NCI-H146 (cell line): ENCODE measurements at places on chromosomes 6 and 20.

DNA sequence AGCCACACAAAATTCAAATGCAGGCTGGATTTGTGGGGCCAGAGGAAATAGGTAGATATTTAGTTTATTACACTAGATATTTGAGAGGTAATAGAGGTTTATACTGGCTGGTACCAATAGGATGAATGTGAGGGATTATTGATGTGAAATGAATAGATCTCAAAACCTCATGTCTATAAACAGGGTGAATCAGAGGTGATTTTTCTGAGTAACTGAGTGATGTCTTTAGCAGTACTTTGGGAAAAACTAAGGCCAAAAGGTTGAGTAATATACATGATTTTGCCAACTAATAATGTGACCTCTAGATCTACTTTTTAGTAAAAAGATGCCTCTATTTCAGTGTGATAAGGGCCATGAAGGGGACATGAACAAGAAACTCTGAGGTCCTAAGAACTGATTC is 86.8 kb downstream of the HAO1 start:
- DNase-seq: no peak

DNA sequence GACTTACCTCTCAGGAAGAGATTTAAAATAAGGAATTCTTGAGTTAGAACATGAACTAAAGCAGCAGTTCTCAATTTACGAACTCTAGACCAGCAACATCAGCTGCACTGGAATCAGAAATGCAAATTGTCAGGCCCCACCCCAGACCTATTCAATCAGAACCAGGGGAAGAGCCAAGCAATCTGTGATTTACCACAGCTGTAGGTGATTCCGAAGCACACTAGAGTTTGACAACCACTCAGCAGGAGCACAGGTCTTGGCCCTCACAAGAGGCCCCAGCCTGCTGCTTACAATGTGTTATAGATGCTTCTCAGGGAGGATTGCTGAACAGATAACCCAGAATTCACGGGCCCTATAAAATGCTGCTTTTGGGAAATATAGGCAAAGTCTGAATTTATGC is 279.2 kb downstream of the PTPRK start:
- no peak for DNase-seq

DNA sequence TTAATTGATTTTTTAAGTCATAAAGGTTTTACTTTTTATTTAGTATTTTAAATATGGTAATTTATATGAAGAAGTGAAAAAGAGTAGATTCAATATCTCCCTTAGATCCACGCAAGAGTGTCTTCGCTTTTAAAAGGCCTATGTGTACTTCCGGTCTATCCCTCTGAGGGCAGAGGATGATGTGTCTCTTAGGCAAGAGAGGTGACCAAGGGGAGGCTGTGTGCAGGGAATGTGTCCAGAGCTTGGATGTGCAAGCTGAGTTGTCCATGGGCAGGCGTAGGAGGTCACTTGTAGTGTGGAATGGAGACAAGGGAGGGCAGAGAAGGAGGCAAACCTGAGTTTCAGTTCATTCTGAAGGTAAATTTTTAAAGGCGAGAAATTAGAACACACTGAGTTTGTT is 113.9 kb downstream of the CRYBG1 start:
- DNase-seq: no peak

DNA sequence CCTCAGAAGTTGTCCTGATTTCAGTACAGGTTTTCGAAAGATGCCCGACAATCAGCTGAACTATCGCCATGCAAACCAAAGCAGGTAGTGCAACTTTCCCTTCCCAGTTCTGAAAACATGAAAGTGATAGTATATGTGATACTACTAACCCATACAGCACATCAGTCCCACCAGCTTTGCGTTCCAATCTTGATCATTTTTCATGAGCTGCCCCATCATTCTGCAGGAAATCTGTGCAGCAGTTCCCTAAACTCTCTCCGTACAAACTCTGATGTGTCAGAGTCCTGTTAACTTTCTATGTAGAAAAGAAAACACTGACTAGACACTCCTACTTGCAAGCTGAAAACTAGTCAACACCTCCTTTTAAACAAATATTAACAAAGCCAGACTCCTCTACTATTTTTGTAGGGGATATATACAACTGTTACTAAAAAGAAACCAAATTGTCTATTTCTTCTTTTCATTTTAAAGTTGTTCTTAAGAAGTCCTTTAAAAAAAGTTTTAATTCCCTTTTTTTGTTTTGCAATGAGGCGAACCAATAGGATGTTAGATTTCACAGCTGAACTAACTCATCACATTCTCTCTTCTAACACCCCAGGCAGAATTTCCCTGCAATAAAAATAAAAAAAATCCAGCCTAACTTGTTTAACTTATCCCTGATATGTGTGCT is 99.6 kb upstream of the DST start:
- no peak for DNase-seq

DNA sequence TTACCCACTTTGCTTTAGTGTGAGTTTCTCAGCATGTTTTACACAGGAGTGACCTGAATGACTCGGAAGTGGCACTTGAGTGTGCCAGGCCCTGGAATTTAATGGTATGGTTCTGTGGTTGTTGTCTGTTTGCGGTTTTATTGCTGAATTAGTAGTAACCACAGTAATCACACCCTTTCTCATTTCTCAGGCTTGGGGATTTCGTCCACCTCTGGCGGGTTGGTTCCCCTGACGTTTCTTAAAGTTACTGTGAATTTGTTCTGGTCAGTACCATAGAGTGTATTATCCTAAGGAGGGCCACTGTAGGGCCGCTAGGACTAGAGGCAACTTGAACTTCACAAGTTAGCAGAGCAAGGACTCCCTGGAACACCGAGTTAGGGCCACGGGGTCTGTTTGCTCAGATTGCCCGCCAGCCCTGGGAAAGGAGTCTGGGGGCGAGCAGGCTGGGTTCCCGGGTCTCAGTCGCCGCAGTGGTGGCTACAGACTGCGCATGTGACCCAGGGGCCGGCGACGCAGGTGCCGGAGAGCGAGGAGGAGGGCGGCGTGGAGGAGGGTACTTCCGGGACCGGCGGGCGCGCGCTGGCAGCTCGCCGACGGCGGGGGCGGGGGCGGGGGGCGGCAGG is 546 bp upstream of the KLHL32 start:
- no peak for DNase-seq

- no peak for DNase-seq
Measured at GRCh38 chr6:56047931-56048540, 172.6 kb upstream of the BMP5 start.

GRCh38 chr6:20229881-20230280 is 17.6 kb upstream of the MBOAT1 start:
- no peak for DNase-seq

- DNase-seq: no peak
Measured at GRCh38 chr6:163741342-163741741, 326.8 kb downstream of the QKI start.

GRCh38 chr6:4723383-4723782 is 52.8 kb upstream of the CDYL start:
- DNase-seq: no peak

- no peak for DNase-seq
Measured at GRCh38 chr6:11734861-11735613, 43.6 kb downstream of the ADTRP start.

DNA sequence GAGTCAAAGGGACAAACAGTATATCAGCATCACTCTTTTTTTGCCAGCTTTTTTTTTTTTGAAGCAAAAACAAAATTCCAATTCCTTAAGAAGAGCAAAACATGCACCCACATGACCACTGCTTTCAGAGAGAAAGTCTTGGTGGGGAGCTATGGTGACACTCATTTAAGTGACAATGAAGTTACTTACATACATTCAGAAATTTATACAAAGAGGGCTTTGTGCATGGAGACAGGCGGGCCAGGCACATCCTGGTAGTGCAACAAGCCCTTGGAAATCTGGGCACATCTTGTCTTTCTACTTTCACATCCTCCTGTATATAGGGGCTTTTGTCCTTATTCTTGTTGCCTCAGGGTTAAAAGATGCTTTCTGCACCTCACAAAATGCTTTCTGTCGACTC is 55.9 kb downstream of the IL22RA2 start:
- no peak for DNase-seq

DNA sequence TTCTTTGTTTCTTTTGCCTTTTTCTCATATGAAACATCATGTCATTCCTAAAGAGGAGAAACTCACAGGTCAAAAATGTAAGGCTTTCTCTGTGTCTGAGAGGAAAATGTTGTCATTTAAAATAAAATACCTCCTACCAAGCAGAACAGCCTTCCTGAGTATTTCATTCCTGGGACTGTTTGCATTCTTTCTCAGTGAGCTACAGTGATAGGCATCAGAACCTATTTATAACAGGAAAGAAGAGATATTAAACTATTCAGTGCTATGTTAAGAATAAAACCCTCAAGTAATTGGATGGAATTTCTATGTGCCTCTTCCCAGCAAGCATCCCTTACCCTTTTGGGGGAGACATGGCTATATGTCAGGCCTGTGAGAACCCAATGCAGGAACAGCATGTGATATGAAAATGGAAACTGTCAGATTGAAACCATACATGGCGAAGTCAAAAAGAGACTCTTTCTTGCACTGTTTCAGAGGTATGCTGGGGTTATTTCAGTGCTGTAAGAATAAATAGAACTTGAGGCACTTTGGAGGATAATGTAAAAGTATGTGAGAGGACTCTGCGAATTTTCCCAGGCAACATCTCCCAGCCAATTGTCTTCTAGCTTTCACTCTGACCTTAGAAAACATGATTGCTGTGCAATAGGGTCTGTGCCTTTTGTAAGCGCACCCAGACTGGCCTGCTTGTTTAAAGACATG is 133.8 kb upstream of the CCN2 start:
- no peak for DNase-seq

- DNase-seq: no peak
Measured at GRCh38 chr6:7664003-7664402, 61.9 kb upstream of the BMP6 start.

- peak; percentile 40 for DNase-seq
Measured at GRCh38 chr6:159691133-159691962, 1.7 kb downstream of the SOD2 start.

DNA sequence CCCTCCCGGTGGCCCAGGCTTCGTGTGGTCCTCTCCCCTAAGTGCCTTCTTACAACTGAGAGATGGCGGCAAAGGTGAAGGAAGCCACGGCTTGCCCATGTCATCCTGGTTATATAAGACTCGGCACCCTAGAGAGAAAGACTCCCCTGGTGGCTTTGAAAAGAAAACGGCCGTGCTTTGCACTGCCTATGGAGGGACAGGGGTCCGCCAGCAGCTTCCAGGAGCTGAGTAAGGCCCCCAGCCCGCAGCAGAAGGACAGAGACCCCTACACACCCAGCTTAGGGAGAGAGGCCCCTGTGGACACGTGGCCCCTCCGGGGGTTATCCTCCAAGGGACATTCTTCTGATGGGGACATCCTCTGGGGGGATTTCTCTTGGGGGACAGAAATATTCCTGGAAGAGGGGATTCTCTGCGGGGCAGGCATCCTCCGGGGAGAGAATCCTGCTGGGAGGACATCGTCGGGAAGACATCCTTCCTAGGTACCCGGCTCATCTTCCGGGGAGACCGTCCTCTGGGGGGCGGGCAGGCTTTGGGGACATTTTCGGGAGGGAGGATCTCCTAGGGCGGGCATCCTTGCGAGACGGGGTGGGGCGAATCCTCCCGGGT is 511 bp upstream of the OGFR start:
- DNase-seq: peak; percentile 38

GRCh38 chr6:72466971-72467566 is 154.8 kb upstream of the KCNQ5 start:
- no peak for DNase-seq

GRCh38 chr6:37007340-37008043 is 2.0 kb downstream of the FGD2 start:
- no peak for DNase-seq

DNA sequence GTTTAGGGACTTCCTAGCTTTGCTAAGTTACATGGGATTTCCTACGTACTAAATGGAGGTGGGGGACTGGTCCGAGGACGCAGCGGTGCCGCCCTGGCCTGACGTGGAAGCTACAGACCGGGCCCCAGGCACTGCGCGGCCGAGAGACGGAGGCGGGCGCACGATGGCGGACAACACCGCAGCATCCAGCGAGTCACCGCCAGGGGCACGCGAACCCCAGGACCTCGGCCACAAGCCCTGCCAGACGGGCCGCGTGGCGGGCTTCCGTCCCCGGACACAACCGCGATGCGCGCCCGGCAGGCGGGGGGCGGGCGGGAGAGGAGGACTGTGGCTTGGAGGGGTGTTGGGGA is 1516.9 kb upstream of the DEFB115 start:
- DNase-seq: no peak

DNA sequence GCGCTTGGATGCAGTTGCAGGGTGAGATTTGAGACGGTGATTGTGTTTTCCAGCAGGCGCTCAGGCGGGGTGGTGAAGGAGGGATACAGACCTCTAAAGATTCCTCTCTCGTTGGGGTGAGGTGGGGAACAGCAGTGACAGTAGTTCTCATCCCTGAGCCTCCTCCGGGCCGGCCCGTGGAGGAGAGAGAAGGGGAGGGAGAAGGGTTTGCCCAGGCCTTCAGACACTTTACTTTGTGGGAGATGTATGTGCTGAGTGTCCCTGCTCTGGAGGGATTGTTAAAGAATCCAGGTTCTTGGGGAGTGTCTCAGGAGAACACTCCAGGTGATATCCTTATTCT is 41.0 kb downstream of the PSMB9 start:
- no peak for DNase-seq

GRCh38 chr6:144690133-144690532 is 405.0 kb downstream of the UTRN start:
- DNase-seq: no peak

- DNase-seq: no peak
Measured at GRCh38 chr6:42441697-42442081, 10.0 kb downstream of the TRERF1 start.

GRCh38 chr6:46270336-46270735 is 99.6 kb upstream of the ENPP5 start:
- no peak for DNase-seq

GRCh38 chr20:59673998-59674445 is 69.7 kb downstream of the PHACTR3 start:
- DNase-seq: no peak

GRCh38 chr6:105402090-105402938 is 568 bp downstream of the PREP start:
- peak; percentile 78 for DNase-seq

DNA sequence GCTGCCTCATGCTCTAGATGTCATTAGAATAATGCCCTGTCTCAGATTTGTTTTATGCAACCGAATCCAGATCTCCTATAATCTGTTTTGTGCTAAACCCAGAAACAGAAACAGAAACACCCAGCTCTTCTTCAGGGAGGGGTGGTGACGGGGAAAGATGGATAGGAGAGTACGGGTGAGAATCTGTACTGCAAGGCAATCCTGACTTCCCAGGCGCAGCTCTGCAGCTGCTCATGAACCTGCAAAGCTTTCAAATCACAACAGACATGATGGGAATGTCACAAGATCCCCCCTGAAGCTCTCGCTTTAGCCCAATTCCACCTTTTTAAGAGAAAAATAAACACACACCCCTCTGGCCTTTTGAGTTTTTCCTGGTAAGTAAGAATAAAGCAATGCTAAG is 71.5 kb downstream of the PPP1R3G start:
- DNase-seq: no peak

DNA sequence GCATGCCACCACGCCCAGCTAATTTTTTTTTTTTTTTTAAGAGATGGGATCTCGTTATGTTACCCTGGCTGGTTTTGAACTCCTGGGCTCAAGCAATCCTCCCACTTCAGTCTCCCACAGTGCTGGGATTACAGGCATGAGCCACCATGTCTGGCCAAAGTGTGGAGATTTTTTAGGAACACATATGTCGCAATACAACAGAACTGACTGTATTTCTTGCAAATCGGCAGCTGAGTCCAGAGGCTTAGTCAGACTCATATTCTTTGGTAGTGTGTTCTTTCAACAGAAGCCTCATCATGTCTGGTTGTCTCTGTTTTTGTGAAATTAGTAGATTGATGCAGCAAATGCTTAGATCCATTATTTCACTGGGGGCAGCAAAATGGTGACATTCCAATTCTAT is 23.9 kb upstream of the CD164 start:
- no peak for DNase-seq
